ENCODE measurements at places on chromosomes 16 and 17.

- no peak for DNase-seq
Measured at GRCh38 chr17:76049836-76050537, 22.3 kb downstream of the SRP68 start.

DNA sequence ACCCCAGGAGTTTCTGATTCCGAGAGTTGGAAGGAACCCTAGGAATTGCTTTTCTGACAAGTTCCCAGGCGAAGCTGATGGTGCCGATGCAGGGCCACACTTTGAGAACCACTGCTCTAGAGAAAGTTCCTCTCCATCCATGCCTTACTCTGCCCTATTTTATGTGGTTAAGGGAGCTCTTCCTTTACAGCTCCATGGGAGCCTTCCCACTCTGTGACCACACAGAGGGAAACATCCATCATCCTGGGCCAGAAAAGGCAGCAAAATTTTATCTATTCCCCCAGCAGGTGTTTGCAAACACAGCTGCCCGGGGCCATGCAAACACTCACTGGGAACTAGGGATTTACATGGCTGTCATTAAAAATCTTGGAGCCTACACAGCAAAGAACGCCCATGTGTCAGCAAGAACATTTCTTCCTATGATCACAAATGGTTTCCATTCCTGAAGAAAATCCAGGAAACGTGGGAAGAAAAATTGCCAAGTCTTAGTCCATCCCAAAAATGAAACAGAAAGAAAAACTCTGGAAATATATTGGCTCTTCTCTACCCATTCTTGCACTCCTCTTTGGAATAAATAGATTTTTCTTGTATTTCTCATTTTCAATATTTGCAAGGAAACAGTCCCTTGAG lies 252.7 kb downstream of the PMP22 start:
- peak; percentile 40 for DNase-seq

DNA sequence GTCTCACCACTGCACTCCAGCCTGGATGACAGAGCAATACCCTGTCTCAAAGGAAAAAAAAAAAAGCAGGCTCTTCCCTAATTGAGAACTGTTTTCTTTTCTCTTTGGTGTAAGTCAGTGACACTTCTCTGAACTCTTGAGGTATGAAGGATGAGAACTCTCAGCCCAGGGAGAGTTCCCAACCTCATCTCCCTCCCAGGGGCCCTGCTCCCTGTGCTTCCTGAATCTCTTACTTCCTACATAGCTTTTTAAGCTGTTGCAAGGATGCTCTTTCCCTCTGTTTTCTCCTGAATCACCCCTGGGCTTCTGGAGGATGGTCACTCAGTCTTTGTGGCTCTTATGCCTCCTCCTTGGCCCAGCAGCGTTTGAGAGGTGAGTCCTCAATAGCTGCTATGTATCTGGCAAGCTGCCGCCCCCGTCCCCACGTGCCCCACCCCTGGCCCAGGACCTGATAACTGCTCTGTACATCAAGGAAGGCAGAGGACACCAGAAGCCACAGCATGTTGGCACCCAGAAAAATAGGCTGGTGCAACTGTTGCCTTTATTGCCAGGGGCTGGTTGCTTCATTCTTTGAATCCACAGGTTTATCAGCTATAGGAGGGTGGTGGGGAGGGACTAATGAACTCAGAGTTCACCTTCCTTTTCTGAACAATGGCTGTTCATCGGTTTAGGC lies 24.0 kb downstream of the IGF2BP1 start:
- no peak for DNase-seq

- no peak for DNase-seq
Measured at GRCh38 chr16:31083081-31083480, 5.7 kb downstream of the PRSS53 start.

DNA sequence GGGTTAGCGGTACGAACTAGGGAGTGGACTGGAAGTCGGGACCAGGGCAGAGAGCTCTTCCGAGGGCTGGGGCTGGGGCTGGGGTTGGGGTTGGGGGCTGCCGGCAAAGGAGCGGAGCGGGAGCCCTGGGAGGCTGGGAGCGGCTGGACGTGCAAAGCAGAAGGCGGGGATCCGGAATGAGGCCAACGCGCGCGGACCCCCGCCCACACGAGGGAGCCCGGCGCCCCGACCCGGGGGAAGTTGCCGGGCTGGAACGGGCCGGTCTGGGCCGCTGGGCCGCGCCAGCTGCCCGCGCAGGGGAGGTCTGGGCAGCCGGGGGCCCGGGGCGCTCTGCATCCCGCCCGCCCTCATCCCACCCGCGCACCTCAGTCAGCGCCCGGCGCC lies 323 bp downstream of the ST3GAL2 start:
- no peak for DNase-seq

DNA sequence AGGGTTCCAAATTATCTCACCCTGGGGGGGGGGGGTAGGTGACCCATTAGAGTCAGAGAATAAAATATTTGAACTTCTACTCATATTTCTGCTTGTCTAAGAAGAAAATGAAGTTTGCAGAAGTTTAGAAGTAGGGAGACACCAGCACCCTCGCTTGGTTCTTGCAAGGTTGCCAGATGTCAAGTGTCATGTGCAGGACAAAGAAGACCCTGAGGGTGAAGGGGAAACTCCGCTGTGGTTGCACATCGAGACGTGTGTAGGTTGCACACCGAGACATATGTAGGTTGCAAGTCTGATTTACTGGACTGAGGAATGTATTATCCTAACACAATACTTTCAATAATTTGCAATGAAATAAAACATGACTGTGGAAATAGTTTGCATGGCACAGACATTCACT lies 42.4 kb upstream of the IRF8 start:
- DNase-seq: no peak

GRCh38 chr17:79133214-79133613 lies 58.6 kb downstream of the ENGASE start:
- no peak for DNase-seq

- DNase-seq: peak; percentile 46
Measured at GRCh38 chr17:57707892-57708291, 37.2 kb downstream of the CCDC182 start.

DNA sequence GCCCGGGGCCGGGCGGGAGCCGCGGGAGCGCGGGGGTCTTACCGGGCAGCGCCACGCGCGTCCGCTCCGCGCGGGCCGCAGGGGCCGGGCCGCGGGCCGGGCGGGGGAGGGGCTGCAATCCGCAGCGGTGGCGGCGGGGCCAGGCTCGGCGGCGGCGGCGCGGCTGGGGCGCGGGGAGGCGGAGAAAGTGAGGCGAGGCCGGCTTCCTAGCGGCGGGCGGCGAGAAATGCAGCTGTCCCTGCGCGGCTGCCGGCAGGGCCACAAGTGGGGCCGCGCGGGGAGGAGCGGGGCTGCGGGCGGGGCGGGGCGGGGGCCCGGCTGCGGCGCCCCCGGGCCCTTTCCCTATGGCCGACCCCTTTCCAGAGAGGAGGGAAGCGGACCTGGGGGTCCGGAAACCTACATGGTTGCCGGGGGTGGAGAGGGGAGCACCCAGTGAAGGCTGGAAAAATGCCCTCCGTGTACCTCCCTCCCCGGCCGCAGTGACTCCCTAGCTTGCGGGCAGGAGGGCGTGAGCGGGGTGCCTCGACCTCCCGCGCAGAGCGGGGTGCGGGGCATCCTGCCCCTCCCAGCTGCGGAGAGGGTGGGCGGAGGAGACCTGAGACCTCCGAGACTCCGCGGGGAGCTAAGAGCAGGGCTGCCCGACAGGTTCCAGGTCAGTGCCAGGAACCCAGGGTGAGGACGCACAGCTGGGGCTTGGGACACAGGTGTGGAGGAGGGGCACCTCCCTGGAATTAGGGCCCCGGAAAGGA lies at the start of gene CUEDC1:
Gene CUEDC1 (minus strand): TSS at position 230 of the 749 bp plus-strand sequence. CDS start 69,848 bp downstream, outside the sequence.
- no peak for DNase-seq

- DNase-seq: no peak
Measured at GRCh38 chr16:66304151-66304550, 62.3 kb upstream of the CDH5 start.

- DNase-seq: no peak
Measured at GRCh38 chr17:2412561-2413021, 11.7 kb upstream of the MNT start.

DNA sequence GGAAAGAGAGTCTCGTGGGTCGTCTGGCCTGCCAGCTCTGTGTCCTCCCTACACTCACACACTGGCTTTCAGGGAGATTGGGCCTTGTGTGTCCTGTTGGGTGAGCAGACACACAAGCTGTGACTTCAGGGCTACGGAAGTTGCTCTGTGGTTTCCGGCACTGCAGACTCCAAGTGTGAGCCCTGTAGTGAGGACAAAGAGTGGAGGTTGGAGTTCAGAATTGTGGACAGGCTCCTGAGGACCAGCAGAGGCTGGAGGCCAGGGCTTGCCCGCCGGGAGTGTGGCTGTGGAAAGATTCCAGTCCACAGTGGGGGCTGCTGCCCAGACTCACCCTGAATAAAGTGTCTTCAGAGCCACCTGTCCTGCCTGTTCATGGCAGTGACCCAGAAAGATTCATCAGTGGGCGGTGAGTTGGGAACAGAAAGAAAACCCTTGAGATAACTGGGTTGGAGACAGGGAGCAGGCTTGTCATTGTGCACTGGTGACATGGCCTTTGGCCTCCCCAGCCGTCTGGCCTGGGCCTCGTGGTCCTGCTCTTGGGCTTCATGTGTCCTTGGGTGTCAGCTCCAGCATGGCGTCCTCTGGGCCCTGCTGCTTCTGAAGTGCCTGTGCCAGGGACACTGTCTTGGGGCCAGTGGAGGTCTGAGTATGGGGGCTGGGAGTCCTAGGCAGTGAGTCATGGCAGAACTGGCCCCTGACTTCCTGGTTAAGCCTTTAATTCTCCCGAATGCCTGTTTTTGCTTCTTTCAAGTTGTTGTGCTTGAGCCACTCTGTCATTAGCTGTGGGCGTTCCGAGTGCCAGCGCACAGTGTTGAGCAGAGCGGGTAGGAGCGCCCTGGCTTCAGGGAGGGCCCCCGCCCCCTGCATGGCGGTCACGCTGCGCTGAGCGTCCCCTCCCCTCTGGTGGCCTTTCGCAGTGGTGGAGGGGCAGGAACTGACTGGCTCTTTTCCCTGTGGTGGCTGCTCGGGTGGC lies 19.9 kb upstream of the ZNF750 start:
- DNase-seq: no peak

GRCh38 chr17:74739227-74739831 lies 2.3 kb downstream of the RAB37 start:
- no peak for DNase-seq

DNA sequence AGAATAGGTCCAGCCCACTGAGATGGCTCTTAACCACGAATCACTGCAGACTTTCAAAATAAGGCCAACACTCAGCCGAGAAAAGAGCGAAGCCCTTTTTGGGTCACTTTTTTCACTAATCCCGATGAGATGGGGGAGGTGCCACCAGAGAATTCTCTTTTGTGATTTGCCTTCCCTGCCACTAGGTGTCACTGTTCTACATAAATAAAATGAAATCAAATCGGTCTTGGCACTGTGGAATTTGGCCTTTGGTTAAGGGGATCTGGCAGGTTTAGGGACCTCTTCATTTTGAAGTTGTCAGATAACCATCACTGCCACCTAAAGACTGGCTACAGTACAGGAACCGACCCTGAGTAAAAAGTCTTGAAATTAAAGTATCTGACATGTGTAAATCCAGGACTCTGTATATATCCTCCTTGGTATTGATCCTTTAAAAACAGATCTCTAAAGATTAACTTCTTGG lies 147.0 kb downstream of the HS3ST4 start:
- peak; percentile 75 for DNase-seq

- DNase-seq: no peak
Measured at GRCh38 chr17:73625991-73626673, 18.1 kb downstream of the SDK2 start.

GRCh38 chr17:81713004-81713555 lies 996 bp downstream of the SLC25A10 start:
- no peak for DNase-seq

DNA sequence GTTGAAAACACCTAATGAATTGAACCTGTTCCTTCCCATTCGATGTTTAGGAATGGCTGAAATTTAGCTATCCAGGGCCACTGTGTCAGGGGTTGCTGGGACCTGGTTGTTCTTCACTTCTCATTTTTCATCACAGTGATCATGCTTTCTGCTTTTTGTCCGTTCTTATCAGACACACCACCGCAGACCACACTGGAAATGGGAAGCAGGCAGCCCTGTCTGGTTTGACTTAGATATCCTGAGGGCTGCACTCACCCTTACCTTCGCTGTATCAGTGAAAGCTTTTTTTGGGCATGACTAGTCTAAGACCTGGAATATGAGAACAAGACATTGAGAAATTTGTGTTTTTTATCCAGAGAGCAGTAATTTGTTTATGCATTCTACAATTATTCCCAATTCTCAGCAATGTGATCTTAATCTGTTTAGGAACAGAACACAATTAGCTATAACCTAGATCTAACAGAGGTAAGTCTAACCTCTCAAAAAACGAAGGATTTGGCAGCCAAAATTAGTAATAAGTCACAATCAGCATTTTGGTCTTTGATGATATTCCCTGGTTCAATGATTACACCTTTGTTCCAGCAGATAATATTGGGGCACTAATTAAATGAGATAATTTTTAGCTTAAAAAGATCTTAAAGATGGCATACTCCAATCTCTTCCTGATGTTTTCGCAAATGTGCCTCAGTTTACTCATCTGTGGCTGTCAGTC lies 126.0 kb upstream of the GOT2 start:
- DNase-seq: no peak

GRCh38 chr16:3520413-3520812 lies 19.6 kb downstream of the CLUAP1 start:
- no peak for DNase-seq

DNA sequence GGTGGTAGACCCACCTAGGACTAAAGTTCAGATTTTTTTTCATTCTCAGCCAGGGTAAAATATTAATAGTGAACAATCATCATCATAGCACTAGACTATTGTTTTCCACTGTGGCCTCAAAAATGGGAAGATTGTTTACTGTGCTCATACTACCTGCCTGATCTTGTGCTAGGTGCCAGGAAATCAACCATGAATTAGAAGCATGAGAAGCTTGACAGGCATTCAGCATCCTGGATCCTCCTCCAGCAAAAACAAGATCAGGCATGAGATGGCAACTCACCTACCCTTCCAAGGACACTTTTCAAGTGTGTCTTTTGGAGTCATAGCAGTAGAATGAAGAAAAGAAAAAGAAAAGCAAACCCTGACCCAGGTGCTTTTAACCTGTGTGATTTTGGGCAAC lies 174.2 kb downstream of the CYLD start:
- no peak for DNase-seq

GRCh38 chr16:55641430-55642056 lies 14.2 kb upstream of the SLC6A2 start:
- DNase-seq: no peak

Measured in SHP77 (cell line).